Urinary bladder (tissue), 4 donors: ENCODE measurements at places on chromosomes 2 and 18.

- DNase-seq: no peak
Observed at GRCh38 chr18:6939972-6940371, 177.6 kb downstream of the LAMA1 start.

GRCh38 chr2:192357217-192357616, 162.5 kb upstream of the TMEFF2 start:
- no peak for DNase-seq

DNA sequence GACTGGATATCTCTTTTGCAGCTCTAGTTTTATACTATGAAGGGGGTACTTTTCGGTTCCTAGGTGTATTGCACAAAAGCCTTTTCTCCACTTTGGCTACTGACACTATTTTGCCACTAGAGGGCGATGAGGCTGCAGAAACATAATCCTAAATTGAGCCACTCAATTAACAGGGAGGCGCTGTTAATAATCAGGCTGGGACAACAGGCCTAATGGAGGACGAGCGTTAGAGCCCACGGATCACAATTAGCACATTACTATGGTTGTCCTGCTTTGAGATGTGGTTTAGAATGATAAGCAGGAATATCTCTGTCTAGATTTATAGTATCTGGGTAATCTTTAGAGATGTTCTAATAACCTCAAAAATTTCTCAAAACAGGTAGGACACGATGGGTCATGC, 62.2 kb upstream of the PMAIP1 start:
- DNase-seq: no peak

DNA sequence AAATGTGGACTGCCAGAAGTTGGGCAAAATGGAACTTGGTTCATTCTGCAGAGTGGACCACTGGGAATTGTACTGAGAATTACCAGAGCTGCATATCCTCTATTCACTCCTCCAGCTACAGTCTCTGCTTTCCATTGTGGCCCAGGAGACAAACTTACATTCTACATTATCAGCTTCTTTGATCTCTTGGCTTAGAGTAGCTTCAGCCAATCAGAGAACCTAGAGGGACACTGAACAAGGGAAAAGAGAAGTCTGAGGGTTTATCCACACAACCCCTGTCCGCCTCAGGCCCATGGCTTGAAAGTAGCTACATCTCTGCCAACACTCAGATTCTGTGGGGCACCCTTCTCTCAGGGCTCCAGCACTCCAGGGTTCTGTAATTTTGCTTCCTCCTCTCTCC, 251.1 kb downstream of the TRIB2 start:
- DNase-seq: no peak

GRCh38 chr18:44556296-44556695, 124.4 kb upstream of the SETBP1 start:
- no peak for DNase-seq

DNA sequence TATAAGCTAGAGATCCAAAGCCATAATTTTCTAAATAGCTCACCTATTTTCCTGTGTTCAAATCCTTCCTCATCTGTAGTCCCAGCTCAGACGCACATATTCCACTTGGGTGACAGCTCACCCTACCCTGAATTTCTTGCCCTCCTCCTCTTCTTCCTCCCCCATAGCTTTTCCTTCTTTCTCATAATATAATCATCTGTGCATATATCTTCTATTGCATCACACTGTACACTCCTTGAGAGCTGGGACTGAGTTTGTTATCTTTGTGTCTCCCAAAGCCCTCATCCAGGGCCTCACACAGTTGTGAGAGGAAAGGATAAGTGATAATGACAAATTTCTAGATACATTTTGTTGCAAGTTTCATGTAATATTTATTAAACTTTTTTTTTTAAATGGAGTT, 55.9 kb upstream of the RTN4 start:
- no peak for DNase-seq

DNA sequence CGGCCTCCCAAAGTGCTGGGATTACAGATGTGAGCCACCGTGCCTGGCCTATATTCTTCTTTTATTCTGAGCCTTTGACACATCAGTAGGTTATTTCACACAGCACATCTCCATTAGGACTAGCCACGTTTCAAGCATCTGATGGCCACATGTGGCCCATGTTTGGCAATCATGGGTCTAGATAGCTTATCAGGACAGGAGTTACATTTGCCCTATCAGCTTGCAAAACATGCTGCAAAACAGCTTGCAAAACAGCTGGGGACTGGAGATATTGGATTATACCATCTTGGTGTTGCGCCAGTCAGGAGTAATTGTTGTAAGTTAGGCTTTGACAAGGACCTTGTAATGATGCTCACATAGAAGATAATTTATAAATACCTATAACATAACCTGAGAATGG, 94.9 kb downstream of the GBX2 start:
- no peak for DNase-seq

DNA sequence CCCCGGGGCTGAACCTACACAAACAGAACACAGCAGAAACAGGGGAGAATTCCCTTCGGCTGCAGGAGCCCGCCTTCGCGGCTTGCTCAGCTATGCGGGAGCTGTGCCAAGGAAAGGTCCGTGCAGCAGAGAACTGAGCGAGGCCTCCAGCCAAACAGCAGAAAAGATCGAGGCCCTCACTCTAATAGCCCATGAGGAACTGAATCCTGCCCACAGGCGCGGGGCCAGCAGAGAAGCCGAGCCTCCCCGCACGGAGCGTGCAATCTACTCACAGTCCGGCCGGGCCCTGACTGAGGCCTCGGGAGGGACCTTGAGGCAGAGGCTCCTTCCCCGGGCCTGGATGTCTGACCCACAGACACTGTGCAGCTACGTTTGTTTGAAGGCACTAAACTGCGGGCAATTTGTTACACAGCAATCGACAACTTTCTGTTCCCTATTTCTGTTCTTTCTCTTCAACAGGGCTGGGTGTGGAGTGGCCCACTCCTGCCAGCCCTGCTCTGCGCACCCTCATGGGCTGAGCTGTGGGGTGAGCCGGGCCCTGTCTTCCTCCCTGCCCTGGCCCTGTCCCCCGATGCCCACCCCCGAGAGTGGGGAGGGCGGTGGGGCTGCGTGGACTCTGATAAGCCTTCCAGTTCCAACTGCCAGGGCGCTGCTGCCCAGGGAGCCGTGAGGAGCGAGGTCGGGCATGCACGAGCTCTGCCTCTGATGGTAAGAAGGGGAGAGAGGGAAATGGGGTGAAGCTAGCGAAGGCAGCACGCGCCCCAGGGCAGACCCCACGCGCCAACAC, 13.7 kb downstream of the HES6 start:
- no peak for DNase-seq

DNA sequence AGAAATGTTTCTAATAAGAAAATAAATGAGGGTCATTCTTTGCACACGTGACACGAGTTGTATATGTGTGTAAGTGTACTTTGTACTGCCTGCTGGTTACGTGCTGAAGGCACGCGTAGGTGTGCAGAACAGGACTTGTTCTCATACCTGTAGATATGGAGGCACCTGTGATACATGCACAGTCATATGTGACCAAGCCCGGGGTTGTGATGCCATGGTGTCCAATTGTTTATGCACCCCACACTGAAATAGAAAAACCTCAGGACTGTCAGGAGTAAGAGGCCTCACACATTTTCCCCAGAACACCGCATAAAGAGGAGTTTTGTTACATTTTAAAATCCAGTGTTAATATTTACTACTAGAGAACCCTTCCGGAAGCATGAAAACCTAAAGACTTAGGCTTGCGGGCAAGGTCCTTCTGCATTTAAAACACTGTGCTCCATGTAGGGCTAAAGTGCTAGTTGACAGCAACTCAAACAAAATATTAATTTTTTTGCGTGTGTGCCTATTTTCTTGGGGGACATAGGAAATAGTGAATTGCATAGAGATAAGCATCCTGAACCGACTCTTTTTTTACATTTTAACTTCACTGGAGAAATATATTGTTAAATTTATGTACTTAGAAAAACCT, 9.3 kb downstream of the TSHZ1 start:
- no peak for DNase-seq

GRCh38 chr2:224211181-224211480, 172.0 kb upstream of the SERPINE2 start:
- no peak for DNase-seq

DNA sequence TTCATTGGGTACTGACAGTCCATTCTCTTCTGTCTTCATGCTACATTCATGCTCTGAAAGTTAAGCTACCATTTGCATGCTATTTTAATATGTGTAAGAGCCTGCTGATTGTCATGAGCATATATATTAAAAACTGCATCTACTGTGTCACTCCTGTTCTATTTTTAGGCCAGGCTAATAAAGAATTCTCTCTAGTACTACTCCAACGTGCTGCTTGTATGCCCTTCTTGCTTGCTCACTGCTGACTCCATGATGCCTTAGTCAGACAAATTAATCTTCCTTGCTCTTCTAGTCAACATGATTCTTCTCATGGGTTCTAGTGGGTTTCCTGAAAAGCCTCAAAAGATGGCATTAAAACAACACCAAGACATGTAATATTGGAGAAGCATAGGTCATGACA, 1600.1 kb downstream of the DPP10 start:
- no peak for DNase-seq

GRCh38 chr2:196054631-196055030, 14.0 kb downstream of the DNAH7 start:
- DNase-seq: no peak
